ENCODE measurements at places on chromosomes 5 and 9.

DNA sequence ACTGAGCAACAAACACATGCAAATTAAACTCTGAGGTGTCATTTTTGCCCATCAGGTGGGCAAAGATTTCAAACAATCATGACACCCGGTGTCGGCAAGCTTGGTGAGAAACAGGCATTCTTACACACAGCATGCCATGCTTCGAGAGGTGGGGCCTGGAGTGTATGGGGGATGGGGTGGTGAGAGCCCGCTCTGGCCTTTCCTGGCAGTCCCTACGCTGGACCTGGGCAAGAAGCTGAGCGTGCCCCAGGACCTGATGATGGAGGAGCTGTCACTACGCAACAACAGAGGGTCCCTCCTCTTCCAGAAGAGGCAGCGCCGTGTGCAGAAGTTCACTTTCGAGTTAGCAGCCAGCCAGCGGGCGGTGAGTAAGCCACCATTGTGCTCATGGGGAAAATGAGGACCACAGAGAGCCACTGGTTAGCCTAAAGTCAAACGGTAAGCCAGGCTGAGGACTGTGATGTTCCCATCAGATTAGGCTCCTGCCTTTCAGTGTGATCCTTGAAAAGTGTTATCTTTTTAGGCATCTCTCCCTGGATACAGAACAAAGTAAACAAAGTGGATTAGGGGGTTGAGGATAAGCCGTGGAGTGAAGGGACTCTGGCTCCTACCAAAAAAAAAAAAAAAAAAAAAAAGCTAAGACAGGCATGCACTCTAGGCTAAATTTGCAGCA is 9.4 kb downstream of the MYOZ3 start:
- DNase-seq, result no peak

DNA sequence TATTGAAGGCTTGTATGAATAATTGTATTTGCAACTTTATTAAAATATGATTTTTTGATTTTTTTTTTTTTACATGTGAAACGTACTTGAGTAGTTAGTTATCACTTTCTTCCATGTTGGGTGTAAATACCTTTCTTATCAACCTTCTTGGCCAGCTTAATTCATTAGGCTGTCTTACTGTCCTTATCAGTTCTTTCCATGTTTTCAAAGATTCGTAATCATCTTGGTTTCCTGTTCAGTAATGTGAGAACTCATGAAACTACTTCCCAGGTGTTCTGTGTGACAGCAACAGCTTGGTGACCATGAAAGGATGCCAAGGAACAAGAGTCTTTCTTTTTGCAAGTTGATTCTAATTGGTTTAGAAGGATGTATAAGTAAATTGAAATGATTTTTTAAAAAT is 100.0 kb downstream of the ADGRV1 start:
- no peak for DNase-seq

DNA sequence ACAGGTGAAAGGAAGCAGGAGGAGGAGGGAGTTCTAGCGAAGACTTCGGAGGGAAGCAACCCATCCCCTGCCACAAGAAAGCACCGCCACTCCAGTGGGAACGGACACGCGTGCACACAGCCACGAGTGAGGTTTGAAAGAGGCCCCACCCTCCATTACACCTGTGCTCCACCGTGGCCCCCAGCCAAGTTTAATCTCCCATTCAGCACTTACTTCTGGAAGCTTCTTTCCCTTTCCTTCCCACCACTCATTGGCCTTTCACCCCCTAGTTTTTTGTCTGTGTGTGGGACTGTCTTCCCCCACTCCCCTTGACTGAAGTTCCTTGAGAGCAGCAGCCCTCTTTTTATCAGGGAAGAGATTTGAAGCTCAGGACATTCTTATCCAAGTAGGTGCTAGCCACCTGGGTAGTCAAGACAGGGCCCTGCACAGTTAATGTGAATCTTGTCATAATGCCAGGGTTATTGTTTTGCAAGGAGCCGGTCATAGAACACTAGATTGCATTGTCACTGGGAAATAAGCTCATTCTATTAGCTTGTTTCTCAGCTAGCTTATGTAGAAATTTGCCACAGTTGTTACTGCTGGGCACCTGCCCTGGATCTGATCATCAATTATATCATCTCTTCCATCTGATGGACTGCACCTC is 256.0 kb downstream of the DOCK8 start:
- DNase-seq, result no peak

DNA sequence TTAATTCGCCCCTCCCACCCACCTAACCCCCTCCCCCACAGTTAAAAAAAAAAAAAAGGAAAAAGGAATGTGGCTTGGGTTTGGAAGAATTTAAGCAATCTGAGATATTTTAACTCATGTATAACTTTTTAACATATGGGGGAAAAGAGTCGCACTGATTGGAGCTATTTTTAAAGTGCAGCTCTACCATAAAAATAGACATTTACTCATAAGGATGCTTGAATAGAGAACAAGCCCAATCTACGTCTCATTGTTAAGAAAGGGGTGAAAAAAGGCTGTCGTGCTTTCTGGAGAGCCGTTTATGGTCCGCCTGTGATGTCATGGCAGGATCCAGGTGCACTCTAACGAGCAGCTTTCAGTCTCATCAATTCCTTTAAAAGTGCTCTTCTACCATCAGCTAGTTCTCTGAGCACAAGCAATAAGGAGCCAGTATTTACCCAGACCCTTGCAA is 142.4 kb downstream of the ELAVL2 start:
- DNase-seq, result no peak

All from NCI-H2029 (cell line).